ENCODE measurements at places on chromosomes 12 and 14.

- no peak for DNase-seq
These were observed 8.1 kb upstream of the ATXN2 start for GRCh38 chr12:111607239-111607638.

- no peak for DNase-seq
These were observed 115.4 kb downstream of the DUSP6 start for GRCh38 chr12:89236748-89237383.

- DNase-seq: no peak
These were observed 10.5 kb upstream of the NID2 start for GRCh38 chr14:52079239-52079959.

DNA sequence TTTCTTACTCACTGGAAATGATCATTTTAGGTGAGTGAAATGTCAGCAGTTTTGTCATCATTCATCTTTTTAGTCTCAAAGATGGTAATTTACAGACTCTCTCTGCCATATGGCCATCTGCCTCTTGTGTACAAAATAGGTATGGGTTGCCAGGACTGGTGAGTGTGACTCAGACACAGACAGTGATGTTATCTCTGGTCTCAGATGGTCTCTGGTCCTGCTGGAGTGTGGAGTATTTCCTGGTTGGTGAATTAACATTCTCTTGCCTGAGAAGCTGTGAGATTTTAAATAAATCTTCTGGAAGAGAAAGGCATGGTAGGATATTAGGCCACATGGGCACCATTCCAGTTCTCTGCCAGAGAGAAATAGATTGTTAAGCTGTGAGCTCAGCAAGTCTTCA lies 207.0 kb downstream of the ATP23 start:
- DNase-seq: no peak

DNA sequence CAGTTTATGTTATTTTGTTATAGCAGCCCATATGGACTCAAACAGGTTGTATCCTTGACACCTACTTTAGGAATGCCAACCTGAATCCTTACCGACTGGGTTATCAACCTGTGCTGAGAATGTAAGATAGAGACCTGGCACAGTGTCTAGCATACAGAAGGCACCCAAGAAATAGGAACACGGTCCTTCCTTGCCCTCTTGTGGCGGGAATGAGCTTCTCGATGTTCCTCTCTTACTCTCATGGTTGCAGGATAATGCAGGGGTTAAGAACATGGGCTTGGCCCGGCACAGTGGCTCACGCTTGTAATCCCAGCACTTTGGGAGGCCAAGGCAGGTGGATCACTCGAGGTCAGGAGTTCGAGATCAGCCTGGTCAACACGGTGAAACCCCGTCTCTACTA lies 6.5 kb downstream of the C12orf43 start:
- no peak for DNase-seq

GRCh38 chr12:115229517-115229916 lies 545.5 kb upstream of the TBX3 start:
- DNase-seq: no peak

- DNase-seq: no peak
These were observed 8.9 kb upstream of the RBM25 start for GRCh38 chr14:73049428-73049827.

DNA sequence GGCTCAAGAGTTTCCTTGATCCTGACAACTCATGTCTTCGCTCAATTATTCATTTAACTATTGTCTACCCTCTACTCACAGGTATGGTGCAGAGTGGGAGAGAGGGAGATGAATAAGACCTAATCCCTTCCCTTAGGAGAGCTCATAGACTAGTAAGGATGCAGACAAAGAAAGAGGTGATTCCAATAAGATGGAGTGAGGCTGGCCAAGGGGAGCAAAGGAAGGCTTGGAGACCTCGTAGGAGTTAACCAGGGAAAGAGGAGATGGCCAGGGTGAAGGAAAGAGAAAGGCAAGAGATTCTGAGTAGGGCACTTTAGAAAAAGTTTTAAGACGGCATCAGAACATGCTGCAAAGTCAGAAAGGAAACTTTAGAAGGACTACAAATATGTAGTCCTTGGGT lies 588.5 kb downstream of the VRK1 start:
- DNase-seq: no peak

Measured in stimulated activated CD4-positive, alpha-beta T cell treated with anti-CD3 and anti-CD28 coated beads, TNF-alpha, amount 100 ng/mL, for 48 hours (primary cell).